ENCODE measurements at places on chromosomes 13 and 19.

- DNase-seq: no peak
Observed at GRCh38 chr13:88978607-88979006, 1307.4 kb downstream of the SLITRK5 start.

DNA sequence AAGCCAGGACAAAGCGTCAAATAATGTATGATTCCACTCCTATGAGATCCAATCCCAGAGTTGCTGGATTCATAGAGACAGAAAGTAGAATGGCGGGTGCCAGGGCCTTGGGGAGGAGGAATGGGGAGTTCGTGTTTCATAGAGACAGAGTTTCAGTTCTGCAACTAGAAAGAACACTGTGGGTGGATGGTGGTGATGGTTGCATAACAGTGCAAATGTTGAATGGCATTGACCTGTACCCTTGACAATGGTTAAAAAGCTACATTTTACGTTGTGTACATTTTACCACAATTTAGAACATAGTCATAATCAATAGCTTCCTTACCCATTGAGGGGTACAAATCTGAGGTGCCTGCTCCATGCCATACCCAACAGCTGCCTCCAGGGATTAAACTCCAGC lies 33.4 kb downstream of the MBD3L2B start:
- DNase-seq: no peak

DNA sequence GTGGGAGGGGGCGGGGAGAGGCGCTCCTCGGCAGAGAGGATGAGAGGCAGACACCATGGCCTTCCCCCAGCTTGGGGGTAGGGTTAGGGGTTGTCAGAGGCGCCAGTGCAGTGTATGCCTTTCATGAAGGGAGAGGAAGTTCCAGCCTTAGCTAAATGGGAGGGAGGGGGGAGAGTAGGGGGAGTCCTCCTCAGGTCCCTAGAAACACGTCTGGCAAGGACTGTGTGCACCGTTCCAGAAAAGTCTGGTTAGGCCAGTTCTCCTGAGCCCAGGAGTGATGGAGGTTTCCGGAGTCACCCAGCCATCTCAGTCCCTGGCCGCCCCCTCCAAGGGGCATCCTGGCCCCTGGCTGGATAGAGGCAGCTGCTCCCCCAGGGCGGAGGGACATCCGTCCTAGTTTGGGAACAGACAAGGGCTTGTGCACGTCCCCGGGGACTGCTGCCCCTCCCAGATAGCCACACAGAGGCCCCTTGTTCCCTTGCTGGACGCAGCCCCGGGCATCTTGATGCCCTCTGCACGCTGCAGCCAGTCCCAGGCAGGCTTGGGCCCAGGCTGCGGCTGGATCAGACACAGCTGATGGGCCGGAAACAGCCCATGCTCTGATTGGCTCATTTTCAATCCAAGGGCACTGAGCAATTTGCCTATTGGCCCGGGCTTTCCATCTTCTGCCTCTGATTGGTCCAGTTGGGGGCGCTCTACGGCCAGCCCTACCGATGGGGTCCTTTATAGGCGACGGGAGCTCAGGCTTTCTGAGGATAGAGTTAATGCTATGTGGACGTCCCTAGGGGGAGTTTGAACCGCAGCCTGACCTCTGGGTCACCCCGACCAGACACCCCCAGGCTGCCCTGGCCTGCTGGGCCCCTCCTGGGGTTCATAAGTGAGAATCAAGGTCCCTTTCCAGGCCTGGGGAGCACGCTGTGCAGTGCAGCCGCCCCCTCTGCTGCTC lies 3.8 kb downstream of the S1PR2 start:
- peak; percentile 17 for DNase-seq

DNA sequence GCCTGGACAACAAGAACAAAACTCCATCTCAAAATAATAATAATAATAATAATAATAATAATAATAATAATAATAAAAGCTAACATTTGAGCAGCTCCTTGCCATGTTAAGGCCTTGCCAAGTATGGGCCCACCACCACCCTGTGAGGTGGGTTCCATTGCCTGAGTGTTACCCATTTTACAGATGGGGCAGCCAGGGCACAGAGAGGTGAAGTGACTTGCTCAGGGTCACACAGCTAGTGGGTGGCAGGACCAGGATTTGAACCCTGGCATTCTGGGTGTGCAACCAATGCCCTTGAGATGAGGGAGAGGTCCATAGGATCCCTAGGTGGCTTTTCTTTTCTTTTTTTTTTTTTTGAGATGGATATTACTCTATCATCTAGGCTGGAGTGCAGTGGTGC lies 29.5 kb downstream of the ZSWIM4 start:
- no peak for DNase-seq

DNA sequence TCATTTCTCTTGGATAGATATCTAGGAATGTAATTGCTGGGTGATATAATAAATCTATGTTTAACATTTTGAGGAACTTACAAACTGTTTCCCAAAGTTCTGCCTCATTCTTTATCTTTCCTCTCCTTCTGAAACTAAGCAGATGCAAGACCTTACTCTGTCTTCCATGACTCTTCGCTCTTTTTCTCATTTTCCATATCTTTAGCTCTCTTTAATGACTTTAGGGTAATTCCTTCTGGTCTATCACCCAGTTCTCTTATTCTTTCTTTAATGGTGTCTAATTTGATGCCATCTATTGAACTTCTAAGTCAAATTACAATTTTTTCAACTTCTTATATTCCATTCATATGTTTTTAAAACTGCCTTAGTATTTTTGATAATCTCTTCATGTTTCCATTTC lies 316.6 kb downstream of the POU4F1 start:
- DNase-seq: no peak

- DNase-seq: no peak
Observed at GRCh38 chr19:57537953-57538547, 10.9 kb downstream of the ZNF549 start.

- DNase-seq: no peak
Observed at GRCh38 chr19:44341794-44342193, 14.7 kb downstream of the ZNF112 start.

GRCh38 chr19:8441725-8442544 lies 2.8 kb upstream of the HNRNPM start:
- no peak for DNase-seq
